ENCODE measurements at places on chromosomes 7 and 10. TPM values are rescaled to one million over a fixed set of nuclear protein-coding genes. Genes with fewer than 3 reads are reported as not detected.

The CUBN gene
- total RNA-seq: 0.75 TPM

GRCh38 chr7:88477976-88478375, 171.3 kb upstream of the STEAP4 start:
- DNase-seq: no peak

The ACHE gene
- total RNA-seq: 2.6 TPM

The UNC5B gene
- total RNA-seq: 9.7 TPM

The PILRA gene
- 17.4 TPM for total RNA-seq

GRCh38 chr10:102283890-102284289, 38.6 kb downstream of the GBF1 start:
- DNase-seq: no peak

- no peak for DNase-seq
Measured at GRCh38 chr7:28731092-28731658, 227.0 kb downstream of the TRIL start.

The MGAM2 gene
- 0.27 TPM for total RNA-seq

DNA sequence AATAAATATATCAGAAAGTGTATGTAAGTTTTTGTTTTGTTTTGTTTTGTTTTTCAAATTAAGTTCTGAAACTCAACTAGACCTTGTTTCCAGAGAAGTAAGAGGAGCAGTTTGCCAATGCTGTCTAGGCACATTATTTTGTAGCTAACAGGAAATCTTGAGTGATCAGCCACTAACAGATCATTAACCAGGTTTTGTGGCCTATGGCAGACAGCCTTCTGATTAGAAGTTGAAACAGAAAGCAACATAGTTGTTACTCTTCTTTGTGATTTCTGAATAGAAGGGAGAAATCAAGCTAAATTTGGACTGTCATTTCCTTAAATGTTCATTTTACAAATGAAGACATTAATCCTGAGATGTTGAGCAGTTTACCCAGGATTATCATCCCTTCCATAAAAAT, 142.6 kb downstream of the PLXDC2 start:
- DNase-seq: no peak

The METTL27 gene
- total RNA-seq: 20.9 TPM

GRCh38 chr10:35758076-35758475, 116.0 kb upstream of the FZD8 start:
- DNase-seq: no peak

GRCh38 chr7:24133691-24134090, 150.3 kb upstream of the NPY start:
- DNase-seq: no peak

DNA sequence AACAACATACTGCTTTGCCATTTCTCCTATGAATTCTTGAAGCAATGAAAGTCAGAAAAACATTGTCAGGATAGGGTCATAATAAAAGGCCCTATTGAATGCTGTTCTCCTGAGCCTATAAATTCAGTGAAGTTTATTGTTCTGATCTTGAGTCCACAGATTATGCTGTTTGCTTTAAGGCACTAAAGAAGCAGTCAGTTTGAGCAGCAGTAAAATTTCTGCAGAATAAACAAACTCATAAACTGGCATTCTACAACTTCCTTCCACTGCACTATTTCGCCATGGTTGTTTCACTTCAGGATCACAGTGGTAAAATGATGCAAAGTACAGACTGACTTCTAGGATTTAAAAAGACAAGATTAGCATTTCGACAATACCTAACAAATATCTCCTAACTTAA, 503.2 kb downstream of the SH2D4B start:
- DNase-seq: no peak

DNA sequence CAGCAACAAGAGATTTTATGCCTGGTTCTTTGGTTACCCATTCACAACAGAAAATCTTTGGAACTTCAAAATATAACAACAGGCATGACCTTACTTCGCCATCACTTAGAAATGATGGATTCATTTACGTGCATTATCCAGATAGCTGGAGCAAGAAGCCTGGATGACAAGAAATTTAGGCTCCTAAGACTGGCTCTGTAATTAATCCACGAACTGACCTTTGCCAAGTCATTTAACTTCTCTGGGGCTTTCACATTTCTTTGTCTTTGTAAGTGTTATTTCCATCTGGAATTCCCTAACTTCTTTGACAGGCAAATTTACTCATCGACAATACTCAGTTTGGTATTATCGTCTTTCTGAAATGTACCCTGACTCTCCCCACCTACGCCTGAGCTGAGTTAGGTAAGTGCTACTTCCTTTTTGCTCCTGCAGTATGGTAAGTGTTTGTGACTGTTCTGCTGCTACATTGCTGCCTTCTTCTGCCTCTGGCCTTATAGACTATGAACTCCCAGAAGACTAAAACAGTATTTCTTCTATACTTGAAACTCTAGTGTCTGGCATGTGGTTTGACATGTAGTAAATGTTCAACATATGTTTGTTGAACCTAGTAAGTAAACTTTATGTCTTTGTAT, 5.5 kb upstream of the MDFIC start:
- DNase-seq: no peak

DNA sequence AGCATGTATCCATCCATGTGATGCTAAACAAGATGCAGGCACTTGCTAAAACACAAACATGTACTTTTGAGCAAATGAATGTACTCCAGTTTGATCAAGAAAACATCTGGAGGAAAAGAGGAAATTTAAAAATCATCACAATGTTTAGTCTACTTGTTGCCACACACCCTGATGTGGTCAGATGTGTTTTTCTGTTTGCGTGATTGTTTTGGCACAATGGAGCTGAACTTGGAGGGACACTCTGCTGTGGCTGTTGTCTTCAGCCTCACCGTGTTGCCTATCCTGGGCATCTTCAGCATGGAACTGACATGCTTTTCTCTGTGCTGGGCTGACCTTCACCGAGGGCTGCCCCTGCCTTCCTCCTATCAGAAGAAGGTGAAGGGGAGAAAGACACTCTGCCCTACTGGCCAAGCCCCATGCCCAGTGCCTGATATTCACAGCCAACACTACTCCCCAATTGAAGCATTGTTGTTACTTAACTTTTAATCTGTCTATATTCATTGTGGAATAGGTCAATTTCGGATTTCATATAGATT, 268.3 kb upstream of the IGFBP3 start:
- DNase-seq: no peak

GRCh38 chr10:4652111-4653010, 173.6 kb upstream of the AKR1E2 start:
- no peak for DNase-seq

DNA sequence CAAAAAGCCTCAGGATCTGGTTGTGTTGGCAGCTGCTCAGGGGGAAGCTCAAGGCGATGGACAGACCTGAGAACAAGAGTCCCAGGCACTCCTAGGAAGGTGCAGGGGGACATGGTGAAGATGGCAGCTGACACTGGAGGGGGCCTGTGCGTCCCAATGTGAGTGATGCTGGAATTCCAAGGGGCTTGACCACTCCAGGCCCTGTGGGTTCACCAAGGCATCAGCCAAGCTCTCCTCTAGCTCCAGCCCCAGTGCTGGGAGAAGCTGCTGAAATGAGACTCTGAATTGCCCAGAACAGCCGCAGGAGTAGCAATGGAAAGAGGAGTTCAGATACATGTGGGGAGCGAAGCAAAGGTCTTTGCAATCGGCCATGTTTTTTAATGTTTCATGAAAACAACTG, 16.0 kb downstream of the UPP1 start:
- DNase-seq: no peak

DNA sequence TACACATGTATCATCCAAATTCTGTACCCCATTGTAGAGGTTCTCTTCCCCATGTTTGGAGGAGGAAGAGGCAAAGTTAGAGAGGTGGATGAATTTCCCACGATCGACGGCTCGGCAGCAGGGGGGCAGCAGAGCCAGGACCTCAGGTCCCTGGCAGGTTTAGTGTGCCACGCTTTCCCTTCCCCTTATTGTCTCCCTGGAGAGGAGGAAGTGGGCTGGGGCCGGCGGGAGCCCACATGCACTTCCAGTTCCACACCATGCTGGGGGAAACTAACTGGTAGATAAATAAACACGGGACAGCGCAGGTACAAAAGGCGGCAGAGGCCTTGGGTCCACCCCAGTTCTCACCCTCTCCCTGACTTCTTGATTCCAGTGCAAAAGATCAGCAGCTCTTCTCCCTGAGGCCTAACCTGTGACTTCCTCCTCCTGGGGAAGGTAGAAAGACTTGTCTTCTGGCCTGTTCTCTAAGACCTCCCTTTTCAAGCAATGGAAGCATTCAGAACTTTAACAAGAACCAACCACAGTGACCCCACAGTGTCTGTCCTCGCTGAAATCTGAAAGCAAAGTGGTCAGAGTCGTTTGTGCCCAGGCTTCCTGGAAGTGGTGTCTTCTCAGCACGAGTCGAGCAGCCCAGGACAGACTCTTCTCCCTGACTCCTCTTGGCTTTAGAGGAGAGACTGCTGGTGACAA, 30.5 kb upstream of the SRGN start:
- peak; percentile 54 for DNase-seq

GRCh38 chr10:44651834-44652233, 259.3 kb upstream of the TMEM72 start:
- DNase-seq: no peak

GRCh38 chr7:99359465-99360154, 14.9 kb upstream of the ARPC1B start:
- peak; percentile 75 for DNase-seq

DNA sequence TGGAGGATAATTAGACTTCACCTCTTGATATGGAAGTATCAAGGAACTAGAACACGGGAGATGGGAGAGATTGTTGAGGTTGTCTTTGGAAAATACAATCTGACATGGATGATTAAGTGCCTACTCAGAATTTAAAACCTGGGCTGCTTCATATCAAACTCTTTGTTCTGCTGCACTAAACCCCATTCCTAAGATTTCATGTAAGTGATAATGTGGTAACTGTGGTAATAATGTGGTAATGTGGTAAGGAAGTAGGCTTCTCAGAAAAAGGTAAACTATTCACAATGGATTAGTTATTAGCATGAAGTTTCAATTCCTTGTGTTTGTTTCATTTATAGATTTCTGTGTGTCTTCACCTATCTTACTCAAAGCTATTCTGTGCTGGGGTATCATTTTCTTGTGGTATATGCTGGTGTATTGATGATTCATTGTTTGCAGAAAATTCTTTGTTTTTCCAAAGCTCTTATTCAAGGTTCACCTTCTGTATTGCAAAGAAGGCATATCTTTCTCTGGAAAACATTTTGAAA, 129.9 kb upstream of the TAC1 start:
- DNase-seq: no peak

- DNase-seq: no peak
Measured at GRCh38 chr7:46153583-46153950, 232.5 kb upstream of the IGFBP3 start.

The PRKG1 gene
- 2.7 TPM for total RNA-seq

DNA sequence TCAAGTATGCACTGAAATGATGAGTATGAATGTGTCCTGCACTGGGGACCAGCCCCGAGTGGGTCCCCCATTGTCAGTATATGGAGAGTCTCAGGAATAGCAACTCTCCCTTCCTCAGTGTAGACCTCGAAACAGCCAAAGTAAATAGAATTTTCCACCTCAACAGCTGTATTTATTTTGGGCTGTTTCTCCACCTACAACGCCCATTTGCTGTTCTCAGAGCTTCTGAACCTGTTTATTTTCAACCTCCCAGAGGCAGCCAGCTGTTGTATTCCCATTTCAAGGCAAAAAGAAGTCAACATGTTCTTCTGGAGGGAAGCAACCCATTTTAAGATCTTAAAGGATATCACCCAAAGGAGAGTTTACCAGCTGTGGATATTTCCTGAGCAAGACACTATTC, 59.6 kb upstream of the BICC1 start:
- DNase-seq: no peak

The ARL5B gene
- total RNA-seq: 44.8 TPM

GRCh38 chr7:157930441-157930840, 593.6 kb downstream of the DNAJB6 start:
- DNase-seq: peak; percentile 36

The PAPOLB gene
- total RNA-seq: 0.90 TPM

DNA sequence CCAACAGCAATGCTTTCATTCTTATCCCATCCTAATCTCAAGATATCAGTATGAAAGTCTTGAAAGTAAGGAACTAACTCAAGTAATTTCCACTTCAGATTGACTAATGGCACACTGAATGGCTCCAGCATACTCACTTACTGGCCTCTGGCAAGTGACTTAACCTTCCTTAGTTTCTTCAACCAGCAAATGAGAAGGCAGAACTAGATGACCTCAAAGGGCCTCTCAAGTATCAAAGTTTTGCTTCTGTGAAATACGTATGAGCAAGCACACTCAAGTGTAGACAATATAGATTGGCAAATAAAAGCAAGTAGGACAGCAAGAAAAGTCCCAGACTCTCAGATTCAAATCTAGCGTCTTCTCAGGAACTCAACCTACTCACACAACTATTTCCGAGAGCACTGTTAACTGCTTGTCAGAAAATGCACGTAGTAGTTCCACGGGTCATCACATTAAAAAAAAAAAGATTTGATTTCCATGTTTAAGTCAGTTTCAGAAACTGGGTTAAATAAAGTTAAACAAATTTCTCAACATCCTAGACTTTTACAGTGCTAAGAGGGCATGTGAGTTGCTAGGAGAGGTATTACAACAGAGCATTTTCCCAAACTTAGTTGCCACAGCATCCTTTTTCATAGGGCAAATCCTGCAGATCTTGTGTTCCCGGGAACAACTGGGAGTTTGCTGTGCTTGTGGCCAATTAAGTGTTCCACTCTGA, 276.9 kb upstream of the KLF14 start:
- no peak for DNase-seq

DNA sequence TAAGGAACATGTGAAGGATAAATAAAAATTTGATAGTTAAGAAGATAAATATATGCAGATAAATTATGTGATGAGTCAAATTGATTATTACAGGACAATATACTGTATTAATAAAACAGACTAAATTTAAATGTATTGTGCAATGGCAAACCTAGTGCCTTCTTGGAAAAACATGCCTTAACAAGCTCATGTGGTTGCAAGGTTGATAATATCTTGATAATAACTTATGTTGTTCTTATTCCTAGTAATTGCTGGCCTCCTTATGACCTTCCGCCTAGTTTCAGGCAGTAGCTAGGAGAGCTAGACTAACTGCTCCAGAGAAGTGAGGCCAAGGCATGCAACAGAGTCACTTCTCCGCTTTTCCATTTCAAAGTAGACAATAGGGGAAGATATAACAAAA, 7.6 kb upstream of the RAB11FIP2 start:
- no peak for DNase-seq

The OR9A2 gene
- not detected for total RNA-seq

DNA sequence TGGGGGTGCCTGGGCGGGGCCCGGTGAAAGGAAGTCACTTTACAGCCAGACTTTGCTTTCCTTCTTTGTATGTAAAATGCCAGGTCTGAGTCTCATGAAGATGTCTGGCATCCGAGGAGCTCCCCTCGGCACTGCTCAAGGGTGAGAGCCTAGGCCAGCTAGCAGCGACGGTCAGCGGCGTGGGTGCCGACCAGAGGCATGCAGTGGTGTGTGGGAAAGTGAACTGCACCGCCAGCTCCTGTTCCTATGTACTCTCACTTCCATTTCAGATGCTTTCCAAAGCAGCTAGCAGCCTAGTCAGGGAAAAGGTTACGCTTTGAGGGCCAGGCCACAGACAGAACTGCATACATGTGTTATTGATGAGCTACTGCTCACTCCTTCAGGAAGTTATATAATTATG, 172.8 kb downstream of the ZMYND11 start:
- no peak for DNase-seq

Measured in endodermal cell (in vitro differentiated cells).